ENCODE measurements at places on chromosomes 3 and 15.

DNA sequence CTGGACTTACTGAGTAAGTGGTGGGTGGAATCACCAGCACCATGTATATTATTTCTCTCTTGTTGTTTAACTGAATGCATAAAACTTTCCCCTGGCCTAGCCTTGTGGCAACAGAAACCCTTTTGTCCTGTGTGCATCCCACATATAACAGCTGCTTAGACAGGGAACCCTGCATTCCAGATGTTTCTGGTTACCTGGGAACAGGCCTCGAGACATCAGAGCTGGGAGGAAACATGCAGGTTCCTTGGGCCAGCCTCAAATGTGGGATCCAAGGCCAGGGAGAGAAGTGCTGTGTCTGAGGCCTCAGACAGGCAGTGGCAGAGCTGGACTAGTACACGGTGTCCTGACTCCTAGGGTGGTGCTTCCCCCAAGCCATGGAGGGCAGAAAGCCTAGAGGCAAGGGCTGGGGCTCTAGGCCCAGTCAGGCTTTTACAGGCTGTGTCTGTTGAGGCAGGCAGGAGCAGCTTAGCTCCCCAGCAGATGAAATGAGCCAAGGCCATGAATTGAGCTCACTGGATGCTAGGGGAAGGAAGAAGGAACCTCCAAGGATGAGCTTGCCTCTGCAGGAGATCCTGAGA is 57.7 kb downstream of the ITGA11 start:
- no peak for ATAC-seq

DNA sequence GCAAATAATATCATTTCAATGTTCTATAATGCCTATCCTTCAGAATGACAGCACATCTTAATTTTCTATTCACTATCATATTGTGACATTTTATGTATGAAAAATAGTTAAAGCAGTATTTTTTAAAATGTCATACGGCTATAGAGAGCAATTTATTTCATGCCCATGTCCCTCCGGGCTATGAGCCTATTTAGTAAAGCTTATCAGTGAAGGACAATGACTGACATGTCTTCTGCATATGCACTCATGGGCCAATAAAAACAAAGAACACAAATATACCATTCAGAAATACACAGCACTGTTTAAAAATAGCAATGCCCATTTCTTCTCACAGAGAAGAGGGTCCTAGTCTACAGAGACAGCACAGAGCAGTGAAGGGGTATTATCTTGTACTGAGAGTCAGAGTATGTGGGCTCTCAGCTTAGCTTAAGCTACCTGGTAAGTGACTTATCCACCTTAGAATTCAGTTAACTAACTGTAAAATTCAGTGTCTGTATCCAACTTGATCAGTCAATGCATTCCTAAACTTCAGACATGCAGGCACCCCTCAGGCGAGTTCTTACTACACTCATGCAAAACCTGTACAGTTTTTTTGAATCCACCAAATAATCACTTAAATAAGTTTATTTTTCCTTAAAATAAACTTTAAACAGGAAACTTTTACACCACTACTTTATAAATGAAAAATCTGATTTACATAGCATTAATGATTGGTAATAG is 9.0 kb downstream of the GOLIM4 start:
- no peak for ATAC-seq

DNA sequence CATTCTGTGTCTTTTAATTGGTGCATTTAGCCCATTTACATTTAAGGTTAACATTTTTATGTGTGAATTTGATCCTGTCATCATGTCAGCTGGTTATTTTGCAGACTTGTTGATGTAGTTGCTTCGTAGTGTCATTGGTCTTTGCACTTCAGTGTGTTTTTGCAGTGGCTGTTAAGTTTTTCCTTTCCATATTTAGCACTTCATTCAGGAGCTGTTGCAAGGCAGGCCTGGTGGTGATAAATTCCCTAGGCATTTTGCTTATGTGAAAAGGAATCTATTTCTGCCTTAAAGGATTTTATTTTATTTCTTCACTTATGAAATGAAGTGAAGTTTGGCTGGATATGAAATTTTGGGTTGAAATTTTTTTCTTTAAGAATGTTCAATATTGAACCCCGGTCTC is 70.2 kb upstream of the CD96 start:
- ATAC-seq, result no peak

DNA sequence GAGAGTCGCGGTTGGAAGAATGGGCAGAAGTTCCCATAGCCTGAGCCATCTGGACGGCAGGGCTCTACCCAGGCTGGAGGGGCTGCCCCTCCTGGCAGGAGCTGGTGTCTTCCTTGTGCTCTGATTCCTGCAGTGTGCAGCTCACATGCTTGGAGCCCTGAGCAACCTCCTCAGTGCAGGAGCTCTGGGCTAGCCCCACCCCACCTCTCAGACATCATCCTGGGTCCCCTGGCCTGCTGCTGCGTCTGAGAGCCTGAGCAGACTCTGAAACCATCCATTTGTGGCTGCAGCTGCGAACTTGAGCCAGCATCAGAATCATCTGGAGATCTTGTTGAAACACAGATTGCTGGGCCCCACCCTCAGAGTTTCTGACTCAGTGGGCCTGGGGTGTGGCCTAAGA is 42.8 kb downstream of the POMGNT2 start:
- ATAC-seq, result no peak

- peak; percentile 58 for ATAC-seq
These were observed 151.2 kb upstream of the CDIN1 start for GRCh38 chr15:36428102-36428845.

DNA sequence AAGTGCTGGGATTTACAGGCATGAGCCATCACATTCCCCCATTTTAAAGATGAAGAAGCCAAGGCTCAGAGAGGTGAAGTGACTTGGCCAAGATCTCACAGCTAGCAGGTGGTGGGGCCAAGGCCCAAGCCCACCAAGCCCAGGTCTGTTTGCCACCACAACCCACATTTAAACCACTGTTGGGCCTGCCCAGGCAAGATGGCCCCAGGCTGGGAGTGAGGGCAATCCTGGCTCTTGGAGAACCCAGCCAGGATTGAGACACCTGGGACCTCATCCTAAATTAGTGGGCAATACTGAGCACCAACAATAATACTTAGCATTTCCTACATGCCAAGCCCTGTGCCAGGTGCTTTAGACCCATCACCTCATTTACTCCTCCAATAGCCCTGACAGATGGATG is 6.9 kb downstream of the IGDCC3 start:
- no peak for ATAC-seq

DNA sequence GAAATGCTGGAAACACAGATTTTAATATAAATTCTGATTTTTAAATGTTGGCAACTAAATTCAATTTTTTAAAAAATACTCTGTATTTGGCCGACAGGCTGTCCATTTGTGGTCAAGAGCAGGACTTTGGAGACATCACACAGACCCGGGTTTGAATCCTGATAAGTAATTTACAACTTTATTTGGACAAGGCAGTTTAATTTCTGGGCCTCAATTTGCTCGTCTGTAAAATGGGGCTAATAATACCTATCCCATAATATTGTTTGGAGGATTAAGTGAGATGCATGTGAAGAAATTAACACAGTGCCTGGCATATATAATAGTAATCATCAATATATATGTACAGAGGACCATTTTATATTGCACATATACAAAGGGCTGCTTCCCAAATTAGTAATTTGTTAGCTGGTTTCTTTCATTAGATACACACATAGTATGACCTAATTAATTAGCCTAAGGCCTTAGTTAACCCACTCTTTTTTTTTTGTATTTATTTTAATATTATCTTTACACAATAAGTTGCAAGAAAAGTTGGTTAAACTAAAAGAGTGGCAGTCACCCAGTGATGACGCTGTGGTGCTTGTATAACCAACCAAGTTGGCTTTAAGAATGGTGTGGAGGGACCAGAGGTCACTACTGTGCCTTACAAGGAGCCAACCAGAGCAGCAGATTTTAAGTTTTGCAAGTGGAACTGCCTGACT is 665 bp downstream of the PIGB start:
- ATAC-seq, result no peak

- ATAC-seq, result no peak
These were observed 8.2 kb downstream of the DENND4A start for GRCh38 chr15:65783872-65784271.

DNA sequence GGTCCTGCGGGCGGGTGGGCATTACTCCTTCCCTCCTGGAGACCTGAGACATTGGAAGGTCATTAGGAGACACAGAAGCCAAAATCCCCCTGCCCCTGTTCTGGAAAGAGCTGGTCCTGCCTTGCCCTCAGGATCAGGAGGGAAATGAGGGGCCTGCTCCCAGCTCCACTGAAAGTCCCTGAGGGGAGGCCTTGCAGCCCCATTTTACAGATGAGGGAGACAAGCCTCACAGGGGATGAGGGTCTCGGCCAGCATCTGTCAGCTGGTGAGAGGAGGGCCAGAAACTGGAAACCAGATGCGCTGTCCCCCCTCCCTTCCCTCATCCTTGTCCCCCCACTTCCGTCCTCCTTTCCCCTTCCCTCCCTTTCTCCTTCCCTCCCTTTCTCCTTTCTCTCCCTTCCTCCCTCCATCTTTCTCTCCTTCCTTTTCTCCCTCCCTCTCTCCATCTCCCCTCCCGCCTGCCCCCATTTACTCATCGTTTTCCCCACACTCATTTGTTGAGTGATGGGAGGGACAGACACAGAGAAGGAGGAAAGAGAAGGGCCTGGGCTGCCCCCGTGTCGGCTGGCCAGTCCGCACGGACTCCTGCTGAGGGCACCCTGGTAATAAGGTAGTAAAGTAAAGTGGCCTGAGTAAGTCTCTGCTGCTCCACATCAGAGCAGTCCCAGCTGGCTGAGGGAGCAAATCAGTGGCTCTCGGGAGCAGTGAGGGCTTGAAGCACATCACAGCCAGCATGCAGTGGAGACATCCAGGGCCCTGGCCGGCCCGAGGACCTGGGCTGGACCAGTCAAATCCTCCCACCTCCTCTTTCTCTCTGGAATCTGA is 112.4 kb upstream of the ALDH1A3 start:
- no peak for ATAC-seq

DNA sequence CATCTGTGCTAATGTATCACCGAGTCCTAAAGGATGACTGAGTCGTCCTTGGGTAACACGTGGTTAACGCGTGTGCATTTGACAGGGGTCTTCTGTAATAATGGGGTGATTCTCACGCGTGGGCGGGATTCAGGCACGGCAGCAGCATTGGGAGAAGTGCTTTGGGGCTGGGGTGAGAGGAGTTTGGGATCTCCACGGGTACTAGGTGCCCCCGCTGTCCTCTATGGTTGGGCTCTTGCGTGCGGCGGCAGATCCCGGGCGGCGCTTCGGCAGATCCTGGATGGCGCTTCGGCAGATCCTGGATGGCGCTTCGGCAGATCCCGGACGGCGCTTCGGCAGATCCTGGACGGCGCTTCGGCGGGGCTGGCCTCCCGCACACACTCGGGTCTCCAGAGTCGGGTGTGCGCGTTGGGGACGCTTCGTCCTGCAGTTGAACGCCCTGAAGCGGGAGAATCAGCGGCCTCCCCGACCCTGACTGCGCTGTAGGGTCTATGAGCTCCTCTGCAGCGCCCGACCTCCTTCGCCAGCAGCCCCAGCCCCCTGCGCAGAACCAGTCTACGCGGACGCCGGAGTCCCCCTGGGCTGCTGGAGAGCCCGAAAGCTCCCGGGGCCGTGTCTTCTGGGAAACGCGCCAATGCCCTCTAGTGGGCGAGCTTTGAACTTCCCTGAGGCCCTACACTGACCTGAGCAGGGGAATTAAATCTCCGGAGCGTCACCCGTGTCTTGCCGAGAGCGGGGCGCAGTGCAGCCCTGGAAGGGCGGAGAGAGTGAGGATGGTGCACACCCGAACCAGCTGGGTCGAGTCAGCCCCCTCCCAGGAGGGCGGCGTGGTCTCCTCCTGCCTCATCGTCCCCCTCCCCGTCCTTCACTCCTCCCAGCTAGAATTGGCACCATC is 48.1 kb upstream of the EPHB3 start:
- ATAC-seq, result peak; percentile 96

- no peak for ATAC-seq
These were observed 196.2 kb upstream of the CNTN4 start for GRCh38 chr3:1902416-1902815.

DNA sequence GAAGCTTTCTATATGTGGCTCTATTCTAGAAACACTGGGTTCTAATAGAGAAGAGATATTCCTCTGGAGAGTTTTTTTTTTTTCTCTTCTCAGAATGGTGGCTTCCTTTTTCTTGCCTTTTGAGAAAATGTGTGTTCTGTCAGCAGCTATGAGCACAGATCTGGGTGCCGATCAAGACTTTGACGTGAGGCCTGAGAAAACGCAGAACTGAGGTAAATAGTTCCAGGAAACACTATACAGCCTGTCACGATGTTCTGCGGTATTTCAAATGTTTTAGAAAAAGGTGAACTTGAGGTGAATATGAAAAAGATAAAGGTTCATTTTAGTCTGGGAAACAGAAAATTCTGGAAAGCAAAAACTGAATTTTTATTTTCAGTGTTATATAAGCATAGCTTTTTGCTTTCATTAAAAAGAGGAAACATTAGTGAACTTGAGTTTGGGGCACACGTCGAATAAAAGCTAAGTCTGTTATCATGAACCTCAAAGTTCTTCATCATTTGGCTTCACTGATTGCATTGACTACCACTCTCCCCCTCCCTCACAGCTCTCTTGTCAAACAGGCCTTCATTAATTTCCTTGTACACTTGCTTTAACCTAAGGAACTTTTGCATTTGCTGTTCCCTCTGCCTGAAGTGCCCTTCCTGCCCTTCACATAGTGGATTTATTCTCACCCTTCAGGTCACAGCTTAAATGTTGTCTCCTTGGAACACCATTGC is 265.1 kb downstream of the NFKBIZ start:
- ATAC-seq, result peak; percentile 28

GRCh38 chr3:23099677-23100076 is 103.5 kb upstream of the UBE2E2 start:
- no peak for ATAC-seq

- no peak for ATAC-seq
These were observed 1022.4 kb downstream of the FHIT start for GRCh38 chr3:60228823-60229222.
